ENCODE measurements at places on chromosomes 6 and 20.

GRCh38 chr20:22732751-22733150 is 148.4 kb upstream of the FOXA2 start:
- DNase-seq = no peak

GRCh38 chr6:138815797-138816528 is 20.1 kb downstream of the ECT2L start:
- no peak for DNase-seq

- DNase-seq = no peak
These were observed 198.8 kb upstream of the THEMIS start for GRCh38 chr6:128099571-128100197.

DNA sequence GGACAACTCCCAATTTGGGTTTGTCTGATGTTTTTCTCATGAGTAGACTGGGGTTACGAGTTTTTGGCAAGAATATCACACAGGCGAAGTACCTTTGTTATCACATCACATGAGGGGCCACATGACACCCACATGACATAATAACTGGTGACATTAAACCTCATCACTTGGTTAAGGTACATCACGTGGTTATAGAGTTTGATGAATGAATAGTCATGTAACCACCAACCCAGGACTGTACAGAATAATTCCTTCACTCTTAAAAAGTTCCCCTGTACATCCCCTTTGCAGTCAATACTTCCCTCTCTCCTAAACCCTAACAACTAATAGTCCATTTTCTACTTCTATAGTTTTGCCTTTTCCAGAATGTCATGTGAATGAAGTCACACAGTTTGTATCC is 83.4 kb downstream of the REV3L start:
- DNase-seq = no peak

DNA sequence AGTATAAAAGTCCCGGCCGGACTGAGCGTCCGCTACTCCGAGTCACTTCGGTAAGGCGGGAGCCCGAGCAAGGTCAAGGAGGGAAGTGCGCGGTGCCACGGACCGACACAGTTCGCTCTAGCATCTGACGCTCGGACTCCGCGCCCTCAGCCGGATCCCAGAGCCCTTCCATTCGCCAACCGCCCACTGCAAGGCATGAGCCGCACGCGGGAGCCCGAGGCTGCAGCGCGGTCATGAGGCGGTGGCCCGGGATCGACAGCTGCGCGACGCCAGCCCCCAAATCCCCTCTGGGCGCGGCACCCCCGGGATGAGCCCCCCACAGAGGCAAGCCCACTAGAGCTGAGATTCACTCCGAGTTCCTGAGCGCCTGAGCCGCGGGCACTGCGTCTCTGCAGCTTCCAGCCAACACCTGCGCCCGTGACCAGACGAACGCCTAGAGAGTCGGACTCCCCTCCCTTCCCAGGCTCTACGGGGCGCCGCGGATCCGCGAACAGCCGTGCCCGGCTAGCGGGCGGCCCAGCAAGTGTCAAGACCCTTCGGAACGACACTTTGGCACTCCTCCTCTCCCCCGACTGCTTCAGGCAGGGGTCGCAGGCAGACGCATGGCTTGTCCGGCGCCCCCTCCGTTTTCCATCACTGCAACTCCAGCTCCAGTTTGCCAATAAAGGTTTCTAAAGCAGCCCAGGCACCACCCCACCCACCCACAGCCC is 725 bp upstream of the ISM1 start:
- no peak for DNase-seq

- no peak for DNase-seq
These were observed 14.2 kb downstream of the ITCH start for GRCh38 chr20:34377072-34377847.

- no peak for DNase-seq
These were observed 123.4 kb downstream of the LY86 start for GRCh38 chr6:6711832-6712448.

DNA sequence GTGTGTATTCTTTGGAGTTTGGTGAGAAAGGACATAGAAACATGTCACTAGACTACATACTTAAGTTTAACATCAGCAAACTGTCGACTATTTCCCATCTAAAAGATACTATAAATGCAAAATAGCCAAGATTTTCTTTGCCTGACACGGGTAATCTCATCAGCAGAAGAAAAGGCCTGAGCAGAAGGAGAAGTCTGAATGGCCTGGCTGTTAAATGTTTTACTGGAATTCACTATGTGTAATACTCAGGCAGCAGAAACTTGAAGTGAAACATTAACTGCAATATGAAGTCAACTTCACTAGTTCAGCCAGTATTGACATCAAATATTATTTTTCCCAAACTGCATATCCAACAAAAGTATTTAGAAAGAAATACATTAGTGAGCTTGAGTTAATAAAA is 6.4 kb upstream of the DSE start:
- no peak for DNase-seq

DNA sequence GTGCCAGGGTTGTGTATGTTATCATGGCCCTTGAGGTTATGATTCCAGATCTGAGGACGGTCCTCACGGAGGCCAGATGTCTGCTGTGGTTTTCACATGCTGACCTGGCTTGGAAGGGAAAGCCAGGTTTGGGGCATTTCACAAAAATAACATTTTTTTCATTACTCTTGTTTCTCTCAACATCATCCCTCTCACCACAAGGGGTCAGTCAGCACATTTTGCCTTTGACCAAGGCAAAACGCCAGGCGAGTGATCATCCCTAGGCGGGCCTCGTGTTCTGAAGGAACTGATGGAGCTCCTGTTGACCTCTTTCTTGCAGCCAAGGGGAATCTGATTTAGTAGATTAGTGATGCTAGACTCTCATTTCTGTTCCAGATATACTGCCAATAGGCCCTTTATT is 133.5 kb downstream of the TBC1D7 start:
- no peak for DNase-seq

GRCh38 chr20:2865630-2866029 is 7.7 kb upstream of the PTPRA start:
- no peak for DNase-seq

DNA sequence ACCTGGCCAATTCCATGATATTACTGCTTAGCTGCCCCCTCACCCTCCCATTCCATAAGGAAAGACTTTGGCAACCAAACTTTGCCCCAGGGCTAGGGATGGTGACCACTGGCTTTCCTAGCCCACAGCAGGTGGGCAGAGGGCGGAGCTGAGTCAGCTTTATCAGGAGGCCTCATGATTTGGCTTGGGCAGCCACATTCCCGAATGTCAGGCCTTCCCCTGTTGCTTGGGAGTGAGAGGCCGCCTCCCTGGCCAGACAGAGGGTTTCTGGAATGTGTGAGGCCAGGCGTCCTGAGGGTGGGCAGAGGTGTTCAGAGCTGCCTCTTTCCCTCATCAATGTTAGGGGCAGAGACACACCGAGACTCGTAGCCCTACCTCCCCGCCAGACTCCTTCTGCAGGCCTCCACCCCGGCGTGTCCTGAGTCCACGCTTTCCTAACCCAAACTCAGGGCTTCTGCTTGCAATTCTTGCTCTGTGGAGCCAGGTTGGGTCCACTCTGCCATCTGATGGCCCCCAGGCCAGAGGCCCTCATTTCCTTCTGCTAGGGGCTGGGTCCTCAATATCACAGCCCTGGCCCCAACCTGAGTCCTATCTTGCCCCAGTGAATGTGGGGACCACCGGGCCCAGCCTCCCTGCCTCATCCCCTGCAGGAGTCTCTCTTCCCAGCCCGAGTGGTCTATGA is 19.3 kb downstream of the UQCC2 start:
- no peak for DNase-seq

DNA sequence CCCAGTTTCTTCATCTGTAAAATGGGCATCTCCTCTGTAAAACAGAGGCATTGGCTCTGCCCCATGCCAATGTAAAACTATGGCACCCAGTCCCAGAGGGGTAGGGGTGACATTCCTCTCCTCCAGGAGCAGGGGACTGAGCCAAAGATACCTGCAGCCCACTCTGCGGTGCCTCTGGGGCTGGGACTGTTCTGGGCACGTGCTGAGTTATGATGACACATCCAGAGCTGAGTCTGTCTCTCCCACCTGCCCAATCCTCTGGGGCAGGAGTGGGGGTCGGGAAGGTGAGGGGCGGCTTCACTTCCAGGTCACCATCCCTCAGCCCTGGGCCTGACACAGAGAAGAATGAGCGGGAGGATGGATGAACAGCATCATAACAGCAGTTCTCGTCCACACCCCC is 29.9 kb downstream of the AAR2 start:
- no peak for DNase-seq

DNA sequence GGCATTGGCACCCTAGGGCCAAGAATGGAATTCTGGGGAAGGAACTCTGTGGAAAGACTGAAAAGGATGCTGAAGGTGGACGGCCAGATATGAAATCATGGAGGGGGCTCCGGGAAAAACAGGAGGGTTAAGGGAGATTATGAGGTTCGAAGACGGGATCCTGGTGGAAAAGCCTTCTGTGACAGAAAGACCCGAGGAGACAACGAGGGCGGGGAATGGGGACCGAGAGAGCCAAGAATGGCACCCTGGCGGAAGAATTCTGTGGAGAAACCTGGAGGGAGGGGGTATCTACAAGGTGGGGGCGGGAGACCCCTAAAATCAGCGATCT is 426 bp downstream of the TRMT6 start:
- DNase-seq = no peak

DNA sequence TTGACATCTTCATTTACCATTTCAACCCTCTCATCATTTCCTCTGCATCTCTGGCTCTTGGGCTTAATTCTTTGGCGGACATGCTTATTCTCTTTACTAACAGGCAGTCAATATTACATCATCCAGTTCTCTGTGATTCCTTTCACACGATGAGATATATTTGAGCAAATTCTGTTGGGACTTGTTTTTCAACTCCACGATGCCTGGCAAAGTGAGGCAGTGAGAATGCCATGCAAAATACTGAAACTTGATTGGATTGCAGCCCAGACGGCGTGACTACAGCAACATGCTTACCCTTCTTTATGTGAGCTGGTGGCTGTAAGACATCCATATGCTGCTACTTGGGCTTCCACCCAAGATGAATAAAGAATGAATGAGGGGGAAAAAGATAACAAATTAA is 101.7 kb upstream of the SPACA1 start:
- no peak for DNase-seq

GRCh38 chr6:151240036-151240685 is 394 bp downstream of the AKAP12 start:
- DNase-seq = no peak

DNA sequence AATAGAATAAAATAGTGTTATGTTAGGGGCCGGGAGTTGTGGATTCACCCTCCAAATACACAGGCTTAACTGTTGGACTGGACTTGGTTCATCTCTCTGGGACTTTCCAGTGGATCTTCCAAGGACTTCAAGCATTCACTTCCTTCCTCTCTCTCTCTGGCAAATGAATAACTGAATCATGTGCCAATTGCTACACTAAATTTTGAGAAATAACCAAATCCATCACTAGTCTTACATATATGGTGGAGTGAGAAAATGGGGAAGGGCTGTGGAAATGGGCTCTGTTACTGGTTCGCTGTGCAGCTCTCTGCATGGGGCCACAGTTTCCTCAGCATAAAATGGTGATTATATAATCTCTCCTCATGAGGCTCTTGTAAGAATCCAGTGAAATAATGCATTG is 6.8 kb upstream of the KIAA1755 start:
- DNase-seq = no peak

GRCh38 chr20:11918981-11919380 is 1.3 kb downstream of the BTBD3 start:
- DNase-seq = no peak

GRCh38 chr6:123747515-123747914 is 56.1 kb upstream of the NKAIN2 start:
- DNase-seq = no peak

- DNase-seq = peak; percentile 52
These were observed 11.5 kb upstream of the ZNF133 start for GRCh38 chr20:18276821-18277220.

DNA sequence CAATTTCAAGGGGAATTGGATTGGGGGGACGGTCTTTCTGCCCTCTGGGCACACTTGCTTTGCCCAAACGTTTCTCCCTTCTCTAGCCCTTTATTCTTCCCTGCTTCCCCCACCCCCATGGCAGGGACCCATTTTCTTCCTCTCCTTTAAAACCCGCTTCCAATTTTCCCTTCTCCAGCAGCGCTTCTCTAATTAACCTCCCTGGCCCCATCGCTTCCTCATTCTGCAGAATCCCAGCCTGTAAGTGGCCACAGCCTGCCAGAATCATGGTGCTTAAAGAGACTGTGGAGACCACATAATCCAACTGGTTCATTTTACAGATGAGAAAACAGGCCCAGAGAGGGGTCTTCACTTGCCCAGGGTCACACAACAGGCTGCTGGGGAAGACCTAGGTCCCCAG is 61.4 kb downstream of the CPNE5 start:
- no peak for DNase-seq

DNA sequence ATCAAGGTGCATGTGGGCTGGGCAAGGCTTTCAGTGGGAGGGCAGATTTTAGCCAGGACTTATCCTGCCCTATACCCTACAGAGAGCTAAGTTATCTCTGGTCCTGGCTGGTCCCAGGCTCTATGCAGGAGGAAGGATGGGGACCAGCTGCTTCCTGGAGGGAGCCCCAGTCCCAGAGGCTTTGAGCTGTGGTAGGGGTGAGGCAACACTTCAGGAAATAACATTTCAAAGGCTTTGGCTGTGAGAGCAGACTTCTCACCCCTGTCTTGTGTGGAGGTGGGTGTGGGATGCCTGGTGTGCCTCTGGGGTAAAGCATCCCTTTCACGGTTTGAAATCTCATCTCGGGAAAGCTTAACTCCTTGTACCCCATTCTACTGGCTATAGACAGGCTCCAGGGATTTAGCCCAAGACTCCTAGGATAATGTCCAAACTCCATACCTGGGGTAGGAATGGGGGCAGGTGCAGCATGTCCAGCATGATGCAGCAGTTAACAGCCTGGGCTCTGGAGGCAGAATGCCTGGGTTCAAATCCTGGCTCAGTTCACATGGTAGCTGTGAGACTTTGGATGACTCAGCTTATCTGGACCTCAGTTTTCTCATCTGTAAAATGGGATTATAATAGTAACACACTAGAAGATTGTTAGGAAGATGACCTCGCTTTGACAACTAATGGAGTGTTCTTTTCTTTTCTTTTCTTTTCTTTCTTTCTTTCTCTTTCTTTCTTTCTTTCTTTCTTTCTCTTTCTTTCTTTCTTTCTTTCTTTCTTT is 27.5 kb upstream of the SIRPA start:
- DNase-seq = no peak

- DNase-seq = no peak
These were observed 314.0 kb upstream of the RSPO3 start for GRCh38 chr6:126804332-126805064.

- DNase-seq = no peak
These were observed 35.7 kb downstream of the CITED2 start for GRCh38 chr6:139338795-139339194.
